ENCODE measurements at places on chromosomes 1 and 21.
A peak's percentile ranks its signal among the peaks of the same experiment; 100 is the strongest.

DNA sequence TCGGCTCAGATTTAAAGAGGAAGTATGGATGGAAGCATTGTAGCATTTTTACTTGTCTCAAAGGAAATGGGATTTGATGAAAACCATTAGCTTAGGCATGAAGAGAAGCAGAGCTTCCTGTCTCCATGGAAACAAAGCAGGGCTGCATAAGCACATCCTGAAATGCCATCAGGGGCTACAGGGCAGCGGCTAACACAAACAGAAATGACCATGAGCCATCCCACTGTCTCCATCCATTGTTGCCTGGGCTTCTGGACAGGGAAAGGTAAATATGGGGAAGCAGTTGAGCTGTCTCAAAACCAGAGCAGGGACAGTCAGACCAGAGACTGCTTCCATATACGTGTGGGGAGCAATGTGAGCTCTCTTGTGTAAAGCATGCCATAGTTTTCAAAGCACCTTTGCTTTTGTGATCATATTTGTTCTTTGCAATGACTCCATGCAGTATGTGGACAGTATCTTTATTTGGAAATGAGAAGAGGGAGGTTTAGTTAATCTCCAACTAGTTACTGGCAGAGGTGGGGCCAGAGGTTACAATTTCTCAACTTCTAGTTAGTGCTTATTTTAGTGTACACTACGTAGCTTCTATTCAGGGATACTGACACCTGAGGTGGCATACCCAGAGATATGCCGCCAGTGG is 176.1 kb downstream of the CACNA1E start:
- DNase-seq, result no peak

GRCh38 chr1:29539971-29540370 is 303.6 kb downstream of the PTPRU start:
- DNase-seq, result no peak

- no peak for DNase-seq
Measured at GRCh38 chr1:45922374-45922773, 119.0 kb downstream of the MAST2 start.

- no peak for DNase-seq
Measured at GRCh38 chr1:51549016-51549619, 30.1 kb upstream of the EPS15 start.

GRCh38 chr1:202235856-202236837 is 42.5 kb downstream of the LGR6 start:
- peak; percentile 45 for DNase-seq

GRCh38 chr21:42226626-42227025 is 7.7 kb downstream of the ABCG1 start:
- no peak for DNase-seq

DNA sequence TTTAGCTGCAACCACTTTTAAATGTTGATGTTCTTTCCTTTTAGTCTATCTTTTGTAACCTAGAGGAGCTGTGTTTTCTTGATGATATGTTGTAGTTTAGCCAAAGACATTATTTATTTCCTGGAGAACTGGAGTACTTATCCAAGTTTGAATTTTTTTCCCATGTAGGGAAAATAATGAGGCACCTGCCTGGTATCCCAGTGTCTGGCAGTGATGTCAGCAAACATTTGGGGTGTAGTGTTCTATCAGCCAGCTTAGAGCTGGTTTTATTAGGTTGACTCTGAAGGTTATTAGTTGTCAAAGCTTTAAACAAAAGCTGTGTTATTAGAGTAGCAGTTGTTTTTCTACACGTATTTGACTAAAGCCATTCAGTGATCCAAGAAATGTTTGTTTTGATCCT is 3.2 kb downstream of the CTPS1 start:
- DNase-seq, result no peak

DNA sequence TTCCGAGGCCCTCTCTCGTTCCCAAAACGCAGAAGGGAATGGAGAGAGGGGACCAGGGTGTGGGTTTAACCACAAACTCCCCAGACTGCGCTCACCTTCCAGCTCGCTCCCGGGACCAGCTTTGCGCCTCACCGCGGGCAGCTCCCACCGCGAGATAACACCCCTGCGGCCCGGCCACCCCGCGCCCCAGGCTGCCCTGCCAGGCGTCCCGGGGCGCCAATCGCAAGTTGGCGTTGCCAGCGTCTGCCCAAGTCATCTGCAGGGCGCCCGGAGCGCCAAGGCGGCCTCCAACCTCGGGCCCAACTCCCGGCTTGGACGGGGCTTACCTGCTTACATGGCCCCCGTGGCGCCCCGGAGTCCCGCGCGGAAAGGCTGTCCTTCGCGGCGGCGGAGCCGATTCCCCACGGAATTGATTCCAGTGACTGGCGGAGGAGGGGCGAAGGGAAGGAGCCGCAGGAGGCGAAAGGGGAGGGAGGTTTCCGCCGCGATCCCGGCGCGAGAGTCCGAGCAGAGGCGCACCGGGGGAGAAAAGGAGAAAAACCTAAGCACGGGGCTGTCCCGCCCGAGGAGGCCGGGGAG is 456 bp downstream of the PTPN14 start:
- no peak for DNase-seq

- DNase-seq, result no peak
Measured at GRCh38 chr1:244161236-244161510, 110.1 kb downstream of the ZBTB18 start.

GRCh38 chr1:65224681-65225091 is 76.7 kb downstream of the AK4 start:
- DNase-seq, result no peak

DNA sequence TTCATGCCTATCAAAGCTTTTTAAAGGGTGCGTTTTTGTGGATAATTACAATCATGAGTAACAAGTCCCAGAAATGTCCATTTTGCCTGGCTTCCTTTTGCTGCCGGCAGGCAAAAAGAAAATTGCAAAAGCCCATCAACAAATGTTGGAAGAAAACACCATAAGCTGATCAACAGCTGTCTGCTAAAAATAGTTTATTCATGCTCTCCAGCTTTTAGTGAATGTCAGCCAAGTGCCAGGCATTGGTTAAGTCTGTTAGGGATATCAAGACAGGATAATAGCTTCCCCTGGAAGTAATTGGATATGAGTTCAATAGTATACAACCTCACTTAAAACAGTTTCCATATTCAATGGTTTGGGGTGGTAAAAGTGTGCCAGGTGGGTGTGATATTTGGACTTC is 13.6 kb upstream of the AGMAT start:
- no peak for DNase-seq

GRCh38 chr1:187516874-187517273 is 688.1 kb downstream of the PLA2G4A start:
- DNase-seq, result no peak

- DNase-seq, result no peak
Measured at GRCh38 chr1:61353797-61354406, 271.5 kb downstream of the NFIA start.

- no peak for DNase-seq
Measured at GRCh38 chr1:62304515-62304914, 14.7 kb downstream of the KANK4 start.

DNA sequence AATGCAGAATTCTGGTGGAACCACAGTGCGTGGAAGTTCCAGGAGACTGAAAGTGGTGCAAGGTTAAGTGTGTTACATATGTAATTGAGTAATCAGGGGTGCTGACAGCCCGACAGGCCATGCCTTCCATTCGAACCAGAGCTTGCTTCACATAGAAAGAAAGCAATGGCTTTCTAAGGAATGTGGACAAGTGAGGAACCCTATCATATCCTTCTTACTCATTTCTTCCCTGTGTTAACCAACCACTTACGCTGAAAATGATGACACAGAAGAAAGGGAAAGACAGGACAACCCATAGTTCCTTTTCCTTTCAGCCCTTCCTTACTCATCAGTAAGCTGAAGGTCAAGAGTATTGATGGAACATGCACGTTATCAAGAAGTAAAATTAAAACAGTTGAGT is 48.1 kb upstream of the KCNA3 start:
- no peak for DNase-seq

- no peak for DNase-seq
Measured at GRCh38 chr21:41429925-41430491, 4.0 kb downstream of the MX1 start.

DNA sequence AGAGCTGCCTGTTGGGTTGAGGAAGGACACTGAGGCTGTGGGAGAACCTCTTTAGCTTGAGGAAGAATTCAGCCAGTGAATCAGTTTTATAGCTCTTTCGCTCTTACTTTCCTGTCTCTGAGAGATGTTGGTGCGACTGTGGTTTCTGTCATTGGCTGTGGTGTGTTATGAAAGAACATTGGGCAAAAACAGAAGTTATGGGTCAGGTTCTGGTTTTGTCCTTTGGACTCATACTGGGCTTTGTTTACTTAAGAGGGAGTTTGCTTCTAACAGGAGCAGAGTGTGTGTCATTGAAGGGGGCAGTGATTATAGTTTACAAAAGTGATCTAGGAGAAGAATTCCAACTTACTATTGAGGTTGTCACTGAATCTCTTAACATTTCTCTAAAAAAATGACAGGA is 97.0 kb downstream of the TLR5 start:
- no peak for DNase-seq

GRCh38 chr1:35807614-35808449 is at the start of gene AGO4:
AGO4 (plus strand) TSS chr1:35808016; CDS start chr1:35808417, 401 bp downstream.
- DNase-seq, result no peak

GRCh38 chr1:222970711-222971110 is 155.9 kb downstream of the DISP1 start:
- DNase-seq, result no peak

GRCh38 chr1:233338102-233338501 is 10.6 kb downstream of the MAP3K21 start:
- no peak for DNase-seq

DNA sequence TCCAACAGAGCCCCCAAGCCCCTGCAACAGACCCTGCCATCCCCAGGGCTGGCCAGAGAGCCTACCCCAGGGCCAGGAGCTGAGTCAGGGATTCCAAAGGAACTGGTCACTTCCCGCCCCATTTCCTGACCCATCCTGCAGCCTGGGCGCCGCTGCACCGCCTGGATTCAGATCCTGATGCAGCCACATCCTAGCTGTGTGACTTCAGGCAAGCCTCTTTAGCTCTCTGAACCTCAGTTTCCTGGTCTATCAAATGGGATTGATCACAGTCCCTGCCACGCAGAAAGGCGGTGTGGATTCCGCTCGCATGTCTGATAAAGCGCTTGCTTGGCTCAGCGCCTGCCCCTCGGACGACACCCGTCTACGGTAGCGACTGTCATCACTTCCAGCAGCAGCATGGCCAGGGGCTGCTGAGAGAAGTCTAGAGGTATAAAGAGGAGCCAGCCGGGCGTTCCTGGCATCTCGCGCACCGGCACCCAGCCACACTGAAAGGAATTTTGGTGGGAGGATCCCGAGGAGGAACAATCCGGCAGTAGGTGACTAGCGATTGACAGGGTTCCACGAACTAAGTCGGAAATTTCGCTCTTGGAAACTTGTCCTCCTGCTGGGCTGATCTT is 10.1 kb downstream of the EPHA2 start:
- DNase-seq, result no peak

DNA sequence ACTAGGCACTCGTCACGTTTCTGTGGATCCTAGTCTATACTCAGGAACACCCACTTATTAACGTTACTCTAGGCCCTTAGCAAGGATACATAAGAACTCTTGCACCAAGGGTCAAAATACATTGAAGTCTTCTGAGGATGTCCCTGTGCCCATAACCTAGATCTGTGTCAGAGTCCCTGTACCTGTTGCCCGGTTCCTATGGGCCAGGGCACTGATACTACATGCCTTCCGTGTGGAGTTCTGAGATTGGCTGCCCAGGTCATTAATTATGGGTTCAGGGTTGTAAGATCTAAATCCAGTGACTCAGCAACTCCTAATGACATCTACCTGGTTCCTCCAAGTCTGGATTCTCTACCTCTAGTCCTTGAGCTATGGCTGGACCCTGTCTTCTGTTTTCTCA is 69.5 kb downstream of the GPR137B start:
- DNase-seq, result no peak

GRCh38 chr1:36159614-36160387 is 3.8 kb downstream of the MAP7D1 start:
- no peak for DNase-seq

DNA sequence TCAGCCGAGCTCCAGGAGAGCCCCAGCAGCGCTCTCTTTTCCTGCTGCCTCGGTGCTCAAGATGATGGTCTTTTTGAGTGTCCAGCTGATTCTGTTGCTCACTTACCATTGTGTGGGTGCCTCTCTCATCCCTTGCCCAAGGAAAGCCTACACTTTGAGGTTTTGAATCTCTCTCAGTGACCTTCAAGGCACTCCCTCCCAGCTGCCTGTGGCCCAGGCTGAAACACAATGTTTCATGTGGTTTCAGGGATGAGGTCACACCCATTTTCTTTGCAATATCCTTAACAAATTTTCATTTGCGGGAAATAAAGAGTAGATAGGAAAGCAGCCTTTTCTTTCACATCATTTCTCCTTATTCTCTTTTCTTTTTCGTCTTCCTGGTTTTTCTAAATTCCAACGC is 12.6 kb upstream of the MRPS14 start:
- DNase-seq, result no peak

- no peak for DNase-seq
Measured at GRCh38 chr1:175882192-175882591, 138.8 kb upstream of the TNR start.

DNA sequence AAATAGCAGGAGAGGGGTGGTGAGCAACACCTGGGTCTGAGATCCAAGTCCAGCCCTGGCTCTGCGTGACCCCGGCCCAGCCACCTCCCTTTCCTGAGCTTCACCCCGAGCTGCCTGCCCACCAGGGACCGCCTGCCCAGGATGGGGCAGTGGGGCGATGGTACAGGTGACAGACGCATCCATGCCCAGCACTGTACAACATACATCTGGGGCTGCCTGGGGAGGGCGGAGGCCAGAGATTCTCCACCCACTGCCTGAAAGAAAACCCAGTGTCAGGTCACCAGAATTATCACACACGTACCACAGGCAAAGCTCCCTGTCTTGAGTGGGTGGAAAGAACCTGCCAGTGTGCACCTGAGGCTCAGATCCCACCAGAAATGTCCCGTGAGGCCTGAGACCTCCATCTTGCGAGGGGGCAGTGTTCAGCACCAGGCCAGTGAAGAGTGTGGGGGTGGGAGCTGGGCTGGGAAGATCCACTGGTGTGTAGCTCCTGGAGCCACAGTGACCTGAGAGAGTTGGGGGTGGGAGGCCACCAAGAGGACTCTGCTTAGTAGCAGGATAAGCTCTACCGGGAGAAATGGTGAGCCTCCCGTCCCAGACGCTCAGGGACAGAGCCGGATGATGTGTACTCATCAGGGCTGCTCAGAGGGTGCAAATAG is 81.5 kb downstream of the DMRTB1 start:
- no peak for DNase-seq

DNA sequence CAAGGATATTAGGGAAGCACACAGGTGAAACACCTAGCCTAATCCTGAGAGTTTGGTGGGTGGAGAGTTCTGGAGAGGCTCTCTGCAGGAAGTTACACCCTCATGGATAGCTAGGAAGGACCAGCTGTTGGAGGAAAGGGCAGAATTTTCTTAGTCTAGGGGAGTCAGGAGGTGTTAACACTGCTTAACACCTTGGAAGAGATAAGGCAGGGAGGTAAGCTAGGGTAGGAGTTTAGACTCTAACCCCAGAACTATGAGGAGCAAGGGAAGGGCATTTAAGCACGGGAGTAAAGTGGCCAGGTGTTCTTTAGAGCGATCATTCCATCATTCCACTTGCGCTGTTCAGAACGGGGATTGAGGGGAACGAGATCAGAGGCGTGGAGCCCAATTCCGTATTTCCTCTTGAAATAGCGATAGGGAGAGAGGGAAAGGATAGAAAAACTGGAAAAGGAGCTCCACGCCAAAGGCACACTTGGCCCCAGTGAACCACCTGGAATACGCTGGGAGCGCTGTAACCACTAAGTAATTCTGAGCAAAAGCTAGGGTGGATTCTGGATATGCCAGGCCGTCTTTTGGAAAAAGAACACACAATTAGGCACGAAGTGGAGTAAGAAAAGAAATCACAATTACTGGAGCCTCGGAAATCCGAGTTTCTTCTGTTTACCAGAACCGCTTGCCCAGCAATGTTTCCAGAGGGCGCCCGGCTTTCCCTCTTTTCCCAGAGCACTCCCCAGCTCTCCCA is 1.5 kb upstream of the GPR137B start:
- DNase-seq, result no peak
